OCI-LY7 (cell line): ENCODE measurements at places on chromosomes 1 and 21. TPM values are rescaled to one million over a fixed set of nuclear protein-coding genes. Genes with fewer than 3 reads are reported as not detected.

GRCh38 chr1:6180268-6180706, at the start of gene CHD5:
Gene CHD5, minus strand, starts transcription at chr1:6180321. Its CDS starts 298 bp downstream, at chr1:6180023.
- no peak for DNase-seq

DNA sequence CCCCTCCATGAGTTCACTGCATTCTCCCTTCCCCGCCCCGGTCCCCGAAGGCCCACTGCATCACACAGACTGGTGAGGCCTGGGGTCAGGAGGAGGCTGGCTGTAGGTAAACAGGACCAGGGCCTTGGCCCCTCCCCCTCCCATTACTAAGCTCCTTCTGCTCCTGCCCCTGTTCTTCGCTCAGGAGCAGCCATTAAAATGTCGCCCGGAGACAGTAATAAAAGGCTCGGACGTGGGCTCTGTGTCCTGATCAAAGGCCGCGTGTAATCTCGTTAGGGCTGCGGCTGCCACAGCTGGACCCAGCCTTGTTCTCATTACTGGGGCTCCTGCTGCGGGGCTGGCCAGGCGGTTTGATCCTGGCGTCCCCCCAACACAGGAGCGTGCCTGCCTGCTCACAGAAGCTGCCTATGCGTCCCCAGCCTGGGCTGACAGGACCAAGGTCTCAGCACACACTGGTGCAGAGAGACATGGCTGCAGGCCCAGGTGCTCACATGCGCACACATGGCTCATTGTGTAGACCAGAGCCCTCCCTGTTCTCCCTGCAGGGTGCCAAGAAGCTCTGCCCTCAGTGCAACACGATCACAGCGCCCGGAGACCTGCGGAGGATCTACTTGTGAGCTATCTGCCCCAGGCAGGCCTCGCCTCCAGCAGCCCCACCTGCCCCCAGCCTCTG, 24.0 kb downstream of the TMEM53 start:
- DNase-seq = no peak

DNA sequence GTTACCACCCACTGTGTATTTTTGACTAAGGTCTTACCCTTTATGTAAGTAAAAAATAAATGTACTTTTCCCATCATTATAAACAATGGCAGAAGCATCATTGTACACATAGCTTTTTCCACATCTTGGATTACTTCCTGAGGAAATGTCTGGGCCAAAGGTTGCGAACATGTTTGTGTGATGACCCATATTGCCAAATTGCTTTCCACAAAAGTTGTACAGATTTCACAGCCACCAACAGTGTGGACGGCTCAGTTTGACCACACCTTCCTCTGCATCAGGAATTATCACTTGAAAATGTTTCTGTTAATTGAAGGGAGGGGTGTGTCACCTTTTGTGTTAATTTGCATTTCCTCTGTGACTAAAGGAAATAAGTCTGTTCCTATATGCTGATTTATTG, 25.7 kb downstream of the AKNAD1 start:
- no peak for DNase-seq

- no peak for DNase-seq
These were observed 3.8 kb downstream of the PDPN start for GRCh38 chr1:13587256-13588030.

DNA sequence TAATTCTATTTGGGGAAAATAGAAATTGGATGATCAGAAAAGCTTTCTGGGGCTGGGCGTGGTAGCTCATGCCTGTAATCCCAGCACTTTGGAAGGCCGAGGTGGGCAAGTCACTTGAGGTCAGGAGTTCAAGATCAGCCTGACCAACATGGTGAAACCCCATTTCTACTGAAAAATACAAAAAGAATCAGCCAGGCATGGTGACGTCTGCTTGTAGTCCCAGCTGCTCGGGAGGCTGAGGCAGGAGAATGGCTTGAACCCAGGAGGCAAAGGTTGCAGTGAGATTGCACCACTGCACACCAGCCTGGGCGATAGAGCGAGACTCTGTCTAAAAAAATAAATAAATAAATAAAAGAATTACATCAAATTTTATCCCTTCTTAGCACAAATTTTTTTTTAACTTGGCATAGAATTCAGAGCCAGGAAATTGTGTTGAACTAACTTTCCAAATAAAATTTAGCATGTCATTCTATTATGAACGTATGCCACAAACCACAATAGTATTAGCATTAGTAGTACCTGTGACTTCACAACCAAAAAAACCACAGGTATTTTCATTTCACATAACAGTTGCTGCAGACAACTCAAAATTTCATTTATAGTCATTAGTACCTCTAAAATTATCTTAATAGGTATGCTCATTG, 4.5 kb upstream of the ANKRD13C start:
- no peak for DNase-seq

- peak; percentile 93 for DNase-seq
These were observed 3.3 kb upstream of the CNR2 start for GRCh38 chr1:23916209-23917131.

- DNase-seq = no peak
These were observed 34.8 kb downstream of the C1orf198 start for GRCh38 chr1:230833511-230833910.

DNA sequence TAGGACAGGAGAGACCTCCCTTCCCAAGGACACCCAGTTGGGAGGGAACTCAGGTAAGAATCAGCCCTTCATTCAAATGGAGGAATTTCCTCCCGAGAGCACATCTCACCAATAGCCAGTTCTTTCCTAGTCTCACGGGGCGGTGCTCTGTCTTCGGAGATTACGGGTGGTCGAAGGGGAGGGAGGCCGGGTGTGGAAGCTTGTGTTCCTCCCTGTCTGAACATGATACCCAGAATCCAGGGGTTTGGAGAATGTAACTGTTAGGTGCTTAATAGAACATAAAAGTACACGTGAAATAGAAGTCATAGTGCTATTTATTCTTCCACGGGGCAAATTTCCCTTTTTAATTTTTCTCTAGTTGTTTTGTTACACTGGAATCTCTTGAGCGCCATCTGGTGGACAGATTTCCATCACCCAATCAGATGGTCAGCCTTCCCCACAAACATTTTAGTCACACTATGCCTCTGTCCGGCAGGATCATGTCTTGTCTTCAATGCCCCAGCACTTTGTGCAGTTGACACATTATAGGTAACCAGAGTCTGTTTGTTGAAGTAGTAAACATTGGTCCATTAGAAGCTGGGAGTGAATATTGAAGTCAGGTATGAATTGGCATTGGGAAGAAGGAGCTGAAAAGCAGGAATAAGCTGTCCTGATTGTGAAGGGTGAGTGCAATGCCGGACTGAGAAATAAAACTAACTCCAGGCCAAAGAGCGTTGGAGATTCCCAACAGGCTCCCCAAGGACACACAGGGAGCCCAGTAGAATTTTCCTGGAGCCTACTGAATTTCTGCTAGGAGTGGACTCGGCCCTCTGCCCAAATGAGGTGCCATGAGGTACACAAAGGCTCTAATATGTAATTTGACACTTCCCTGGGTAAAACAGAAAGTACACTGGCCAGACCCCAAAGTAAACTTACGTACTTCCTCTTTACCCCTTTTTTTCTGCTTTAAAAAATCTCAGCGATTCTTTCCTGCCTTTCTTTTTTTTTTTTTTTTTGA, 27.6 kb upstream of the ZNF697 start:
- peak; percentile 75 for DNase-seq

Gene GAS5
- total RNA-seq = 901 and 987 TPM in 2 replicates

Gene SNAP47
- total RNA-seq = 25.2 and 29.8 TPM in 2 replicates

Gene IPP
- total RNA-seq = 13.2 and 17.9 TPM in 2 replicates

Gene PYHIN1
- 18.2 and 34.6 TPM in 2 replicates for total RNA-seq
